C1 segment of cervical spinal cord (tissue), 14 donors: ENCODE measurements at places on chromosomes 6 and 20.

DNA sequence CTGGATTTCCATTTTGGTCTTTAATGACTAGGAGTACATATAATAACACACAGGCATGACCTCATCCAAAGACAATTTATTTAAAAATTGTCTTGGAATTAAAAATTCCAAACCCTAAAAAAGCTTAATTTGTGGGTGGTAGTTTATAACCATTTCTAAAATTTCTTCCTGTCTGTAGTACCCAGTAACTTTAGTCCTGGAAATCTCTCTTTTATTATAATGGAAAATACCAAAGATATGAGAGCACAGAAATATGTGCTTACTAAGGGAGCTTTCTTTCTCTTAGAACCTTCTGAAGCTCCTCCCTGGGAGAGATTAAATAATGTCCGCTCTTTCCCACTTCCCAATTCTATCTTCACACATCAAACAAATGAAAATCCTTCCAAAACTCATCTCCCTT, 70.5 kb upstream of the PRL start:
- no peak for DNase-seq

DNA sequence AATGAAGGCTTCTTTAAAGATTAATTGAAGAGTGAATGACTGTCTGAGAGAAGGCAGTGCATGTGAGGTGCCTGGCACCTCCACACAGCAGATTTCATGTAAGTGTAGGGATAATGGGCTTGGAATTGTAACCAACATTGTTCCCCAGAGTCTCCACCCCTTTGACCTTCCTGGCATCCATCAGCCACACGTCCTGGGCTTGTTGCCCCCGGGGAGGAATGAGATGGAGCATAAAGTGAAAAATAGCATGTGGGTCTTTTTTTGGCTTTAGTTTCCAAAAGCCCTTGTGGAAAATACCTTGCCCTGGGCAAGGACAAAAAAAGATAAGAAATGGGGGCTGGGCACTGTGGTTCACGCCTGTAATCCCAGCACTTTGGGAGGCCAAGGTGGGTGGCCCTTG, 242.2 kb upstream of the ECI2 start:
- no peak for DNase-seq

- DNase-seq = no peak
Measured at GRCh38 chr6:169938262-169938701, 186.9 kb downstream of the ERMARD start.

DNA sequence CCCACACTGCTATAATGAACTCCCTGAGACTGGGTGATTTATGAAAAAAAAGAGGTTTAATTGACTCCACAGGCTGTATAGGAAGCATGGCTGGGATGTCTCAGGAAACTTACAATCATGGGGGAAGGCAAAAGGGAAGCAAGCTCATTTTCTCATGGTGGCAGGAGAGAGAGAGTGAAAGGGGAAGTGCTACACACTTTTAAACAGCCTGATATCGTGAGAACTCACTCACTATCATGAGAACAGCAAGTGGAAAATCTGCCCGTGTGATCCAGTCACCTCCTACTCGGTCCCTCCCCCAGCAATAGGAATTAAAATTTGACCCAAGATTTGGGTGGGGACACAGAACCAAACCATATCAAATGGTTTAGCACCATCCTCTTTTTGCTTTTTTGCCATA, 116.6 kb upstream of the CEP162 start:
- DNase-seq = no peak

- no peak for DNase-seq
Measured at GRCh38 chr6:11229655-11230046, 2.8 kb downstream of the NEDD9 start.

DNA sequence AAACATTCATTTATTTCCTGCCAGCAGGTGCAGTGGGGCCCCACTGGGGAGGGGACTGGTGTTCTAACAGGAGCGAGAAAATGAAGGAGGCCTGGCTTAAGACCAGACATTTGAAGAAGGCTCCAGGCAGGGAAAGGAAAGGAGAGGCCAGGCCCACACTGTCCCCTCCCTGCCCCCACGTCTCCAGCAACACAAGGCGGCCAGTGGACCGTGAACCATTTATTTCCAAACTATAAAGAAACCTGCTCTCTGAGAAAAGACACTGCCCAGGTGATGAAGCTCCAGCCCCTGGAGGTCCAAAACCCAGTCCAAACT, 41.4 kb upstream of the CDH22 start:
- DNase-seq = no peak

DNA sequence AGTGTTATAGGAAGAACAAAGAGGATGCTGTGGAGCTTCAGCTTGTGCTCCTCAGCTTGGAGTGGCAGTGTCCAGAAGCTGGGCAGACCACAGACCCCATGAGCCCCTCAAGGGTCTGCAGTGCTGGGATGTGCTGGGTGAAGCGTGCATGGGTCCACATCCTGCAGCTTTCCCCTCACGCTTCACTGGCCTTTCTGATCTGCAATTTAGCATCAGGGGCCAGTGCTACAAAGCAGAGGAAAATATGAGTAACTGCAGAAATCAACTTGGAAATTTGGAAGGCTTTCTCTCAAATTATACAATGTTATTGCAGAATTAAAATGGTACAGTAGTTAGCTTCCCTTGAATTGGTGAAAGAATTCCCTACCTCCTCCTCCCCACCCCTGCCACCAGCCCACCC, 10.1 kb downstream of the SLC17A4 start:
- DNase-seq = no peak

- DNase-seq = no peak
Measured at GRCh38 chr6:108565893-108566292, 5.2 kb downstream of the FOXO3 start.

DNA sequence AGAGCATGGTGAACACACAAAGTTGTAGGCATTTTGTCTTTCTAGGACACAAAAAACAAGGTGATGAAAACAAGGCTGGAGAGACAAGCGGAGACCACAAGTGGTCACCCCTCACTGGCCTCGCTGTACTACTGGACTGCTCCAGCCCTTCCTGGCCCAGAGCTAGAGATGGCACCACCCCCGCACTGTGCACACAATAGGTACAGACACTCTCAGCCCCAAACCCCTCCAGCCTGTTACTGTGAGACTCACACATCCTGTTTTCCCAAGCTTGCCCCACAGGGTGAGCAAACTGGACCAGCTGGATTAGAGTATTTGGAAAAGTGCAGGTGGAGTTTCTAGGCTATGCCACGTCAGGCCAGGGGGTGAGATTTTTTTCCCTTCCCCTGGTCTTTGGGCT, 8.4 kb upstream of the ZSWIM1 start:
- no peak for DNase-seq

DNA sequence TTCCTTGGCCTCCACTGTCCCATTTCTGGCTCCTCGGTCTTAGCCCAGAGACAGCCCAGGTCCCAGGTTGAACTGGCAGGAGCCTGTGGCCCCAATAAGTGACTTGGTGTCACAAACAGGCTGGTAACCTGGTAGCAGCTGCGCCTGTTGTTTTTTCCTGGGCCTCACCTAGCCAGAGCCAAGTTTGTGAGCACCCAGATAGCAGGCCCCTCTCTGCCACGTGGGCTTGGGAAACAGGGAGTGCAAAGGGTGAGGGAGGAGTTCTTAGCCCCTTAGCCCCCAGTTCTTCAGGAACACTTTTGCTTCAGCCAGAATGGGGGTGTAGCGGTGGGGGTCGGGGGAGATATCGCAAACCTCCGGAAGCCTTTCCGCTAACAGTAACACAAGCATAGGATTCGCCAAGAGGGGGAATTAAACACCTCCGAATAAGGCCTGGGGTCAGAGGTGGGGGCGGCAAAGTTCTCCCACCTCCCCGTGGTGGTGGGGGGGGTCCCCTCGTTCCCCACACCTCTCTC, 760 bp downstream of the C6orf132 start:
- DNase-seq = no peak

GRCh38 chr6:18110162-18110561, 12.3 kb downstream of the NHLRC1 start:
- no peak for DNase-seq

GRCh38 chr20:16500197-16500596, 73.1 kb downstream of the KIF16B start:
- no peak for DNase-seq

GRCh38 chr6:52887910-52888524, 21.5 kb downstream of the GSTA3 start:
- no peak for DNase-seq

DNA sequence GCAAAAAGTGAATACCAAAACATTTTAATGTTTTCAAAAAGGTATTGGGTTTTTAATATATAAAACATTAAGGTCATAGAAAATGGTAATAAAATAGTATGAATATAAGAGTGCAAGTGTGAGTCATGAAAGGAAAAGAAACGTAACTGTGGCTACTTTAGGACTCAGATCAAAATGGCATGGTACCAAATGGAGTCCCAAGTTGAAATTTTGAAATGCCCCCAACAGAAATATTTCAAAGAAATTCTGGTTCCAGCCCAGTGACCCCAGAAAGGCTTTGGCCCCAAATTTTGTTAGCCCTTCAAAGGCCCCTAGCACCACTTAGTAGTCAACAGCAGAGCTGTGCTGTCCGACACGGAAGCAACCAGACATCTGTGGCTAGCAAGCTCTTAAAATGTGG, 6.0 kb downstream of the COL12A1 start:
- no peak for DNase-seq

DNA sequence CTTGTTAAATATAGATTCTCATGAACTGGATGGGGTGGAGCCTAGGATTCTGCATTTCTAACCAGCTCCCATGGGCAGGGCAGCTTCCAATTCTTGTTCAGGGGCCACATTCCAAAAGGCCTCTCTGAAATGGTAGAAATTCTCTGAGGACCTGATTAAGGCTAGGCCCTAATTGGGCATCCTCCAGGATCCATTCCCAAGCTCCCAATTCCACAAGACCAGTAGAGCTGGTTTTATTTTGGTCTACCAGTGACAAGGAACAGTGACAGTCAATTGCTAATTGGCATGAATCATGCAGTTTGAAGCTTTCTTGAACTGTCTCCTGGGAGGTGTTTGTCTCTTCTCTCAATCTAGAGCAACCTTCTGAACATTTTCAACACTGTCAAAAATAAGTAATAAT, 3.0 kb downstream of the THBD start:
- no peak for DNase-seq

GRCh38 chr6:106643061-106643460, 13.7 kb downstream of the QRSL1 start:
- no peak for DNase-seq

- DNase-seq = no peak
Measured at GRCh38 chr20:25012616-25013189, 20.2 kb upstream of the APMAP start.

- DNase-seq = no peak
Measured at GRCh38 chr6:36590237-36590636, 3.9 kb upstream of the SRSF3 start.

GRCh38 chr6:15327271-15327670, 81.4 kb downstream of the JARID2 start:
- no peak for DNase-seq

DNA sequence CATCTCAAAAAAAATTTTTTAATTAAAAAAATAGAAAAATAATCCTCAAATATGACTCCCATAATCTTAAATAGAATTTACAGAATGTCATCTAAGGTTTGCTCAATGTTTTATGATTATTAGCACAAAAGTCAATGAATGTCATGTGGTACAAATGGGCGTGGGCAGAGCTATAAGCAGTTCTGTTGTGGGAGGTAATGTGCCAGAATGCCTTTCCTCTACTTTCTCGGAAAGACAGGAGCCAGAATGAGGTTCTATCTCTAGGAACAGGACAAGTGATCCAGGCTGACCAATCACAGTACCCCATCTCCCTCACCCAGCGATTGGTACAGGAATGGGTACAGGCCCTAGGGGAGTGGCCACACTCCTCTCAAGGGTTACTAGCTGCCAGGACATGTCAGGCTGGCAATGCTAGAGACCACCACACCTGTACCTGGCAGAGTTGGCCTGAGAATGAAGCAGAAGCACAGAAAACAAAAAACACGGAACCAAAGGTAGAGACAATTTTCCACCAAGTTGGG, 15.1 kb downstream of the RALGAPA2 start:
- DNase-seq = no peak

- no peak for DNase-seq
Measured at GRCh38 chr20:835608-836045, 2.1 kb downstream of the FAM110A start.

DNA sequence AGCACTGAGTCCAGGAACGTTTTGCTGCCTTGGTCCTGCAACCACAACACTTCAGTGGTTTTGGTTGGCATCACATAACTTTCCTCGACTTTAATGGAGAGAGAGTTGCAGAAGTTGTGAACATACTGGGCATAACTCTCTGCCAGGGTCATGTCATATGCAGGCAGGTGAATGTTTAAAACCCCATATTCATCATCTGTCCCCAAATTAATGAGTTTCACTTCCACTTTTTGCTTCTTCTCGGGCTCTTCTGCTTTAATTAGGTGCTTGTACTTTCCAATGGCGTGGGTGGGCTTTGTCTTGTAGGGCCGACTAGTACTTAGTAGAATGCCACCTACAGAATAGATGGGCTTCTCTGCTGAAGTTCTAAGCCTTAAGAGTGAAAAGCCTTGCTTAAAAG, 45.2 kb upstream of the TFAP2A start:
- DNase-seq = no peak

- DNase-seq = no peak
Measured at GRCh38 chr6:137162692-137163306, 10.6 kb downstream of the IL22RA2 start.

DNA sequence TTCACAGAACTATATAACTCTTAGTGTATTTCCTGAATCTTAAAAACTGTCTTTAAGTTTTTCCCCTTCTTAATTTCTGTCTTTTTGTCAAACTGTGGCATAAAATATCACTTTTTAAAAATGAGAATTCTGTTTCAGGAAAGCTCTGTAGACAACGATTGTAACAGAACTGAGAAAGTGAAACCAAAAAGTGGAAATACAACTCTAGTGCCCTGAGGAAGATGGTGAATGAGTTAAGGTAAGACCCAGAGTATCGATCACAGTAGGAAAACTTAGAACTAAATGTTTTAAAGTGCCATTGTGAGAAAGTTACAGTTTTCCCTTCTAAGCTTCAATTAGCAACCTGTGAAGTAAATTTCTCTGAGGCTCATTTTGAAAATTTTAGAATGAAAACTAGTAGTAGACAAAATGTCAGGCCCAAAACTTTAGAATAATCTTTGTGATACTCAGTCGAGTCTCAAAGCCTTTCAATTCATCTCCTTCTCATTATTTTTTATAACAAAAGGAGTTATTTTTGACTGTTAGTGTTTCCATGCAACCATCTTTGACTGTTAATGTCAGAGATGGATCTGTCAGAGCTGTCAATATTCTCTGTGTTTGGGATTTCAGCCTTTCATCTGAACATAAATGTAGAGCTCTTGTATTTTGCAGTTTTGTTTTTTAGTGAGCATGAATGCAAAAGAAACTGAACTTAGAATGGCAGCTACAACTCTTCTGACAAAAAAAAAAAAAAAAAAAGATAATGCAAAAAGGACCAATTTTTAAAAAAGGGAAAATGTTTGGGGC, 19.0 kb upstream of the TRDN start:
- DNase-seq = no peak

- DNase-seq = no peak
Measured at GRCh38 chr20:24960302-24960801, 11.3 kb downstream of the CST7 start.

DNA sequence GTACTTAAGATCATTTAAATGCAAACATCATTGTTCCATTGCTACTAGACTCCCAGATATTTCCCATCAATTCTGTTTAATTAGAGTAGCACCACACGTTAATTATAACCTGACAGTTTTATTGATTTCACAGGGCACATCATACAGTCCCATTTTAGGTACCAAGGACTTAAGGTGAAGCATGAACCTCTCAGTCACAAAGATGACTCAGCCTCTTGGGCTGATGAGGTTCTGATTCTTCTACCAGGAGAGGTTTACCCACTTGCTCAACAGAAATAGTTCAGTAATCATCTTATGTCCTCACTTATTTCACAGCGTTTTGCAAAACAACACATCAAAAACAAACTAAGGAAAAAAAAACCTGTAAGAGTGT, 98.5 kb downstream of the HIVEP2 start:
- DNase-seq = no peak
